ENCODE measurements at places on chromosomes 16 and 17. TPM values are rescaled to one million over a fixed set of nuclear protein-coding genes. Genes with fewer than 3 reads are reported as not detected.

GRCh38 chr16:85334718-85335583 is 222.7 kb upstream of the CIBAR2 start:
- H3K36me3 ChIP-seq, result no peaks in the 10 kb centered on the region
- H3K4me1 ChIP-seq, result no peaks in the 10 kb centered on the region
- no peak overlapping the region for H3K4me3 ChIP-seq
- H3K27me3 ChIP-seq, result peaks cover 10% of the 10 kb centered on the region
- no peak for DNase-seq

DNA sequence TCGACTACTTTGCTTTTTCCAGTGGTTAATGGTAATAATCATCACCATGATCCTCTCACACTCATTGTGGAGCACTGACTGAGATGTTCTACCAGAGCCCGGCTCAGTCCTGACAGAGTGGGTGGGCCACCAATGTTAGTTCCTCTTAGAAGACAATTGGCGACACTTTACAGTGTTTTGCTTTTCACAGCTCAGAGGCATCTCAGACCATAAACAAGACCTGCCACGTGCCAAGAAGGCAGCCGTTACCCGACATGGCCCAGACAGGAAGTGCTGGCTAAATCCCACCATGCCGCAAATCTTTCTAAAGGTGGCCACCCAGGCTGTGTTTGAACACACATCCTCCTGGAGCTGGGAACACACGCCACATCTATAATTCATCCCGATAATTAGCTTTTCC is 103.7 kb downstream of the XYLT1 start:
- no peaks in the 10 kb centered on the region for H3K27me3 ChIP-seq
- peaks cover 98% of the 10 kb centered on the region for H3K4me1 ChIP-seq
- peak overlapping the region; percentile 61 for H3K4me3 ChIP-seq

- no peak overlapping the region for H3K27ac ChIP-seq
- H3K36me3 ChIP-seq, result no peaks in the 10 kb centered on the region
- peaks cover 23% of the 10 kb centered on the region for H3K27me3 ChIP-seq
- peak overlapping the region; percentile 52 for H3K4me3 ChIP-seq
- H3K4me1 ChIP-seq, result peaks cover 31% of the 10 kb centered on the region
Measured at GRCh38 chr16:996681-997080, 15.1 kb downstream of the SOX8 start.

GRCh38 chr16:56191835-56192634 is 746 bp downstream of the GNAO1 start:
- DNase-seq, result no peak
- peaks cover 31% of the 10 kb centered on the region for H3K4me1 ChIP-seq
- H3K36me3 ChIP-seq, result peaks cover 2% of the 10 kb centered on the region
- no peak overlapping the region for H3K27ac ChIP-seq
- H3K27me3 ChIP-seq, result peaks cover 79% of the 10 kb centered on the region

DNA sequence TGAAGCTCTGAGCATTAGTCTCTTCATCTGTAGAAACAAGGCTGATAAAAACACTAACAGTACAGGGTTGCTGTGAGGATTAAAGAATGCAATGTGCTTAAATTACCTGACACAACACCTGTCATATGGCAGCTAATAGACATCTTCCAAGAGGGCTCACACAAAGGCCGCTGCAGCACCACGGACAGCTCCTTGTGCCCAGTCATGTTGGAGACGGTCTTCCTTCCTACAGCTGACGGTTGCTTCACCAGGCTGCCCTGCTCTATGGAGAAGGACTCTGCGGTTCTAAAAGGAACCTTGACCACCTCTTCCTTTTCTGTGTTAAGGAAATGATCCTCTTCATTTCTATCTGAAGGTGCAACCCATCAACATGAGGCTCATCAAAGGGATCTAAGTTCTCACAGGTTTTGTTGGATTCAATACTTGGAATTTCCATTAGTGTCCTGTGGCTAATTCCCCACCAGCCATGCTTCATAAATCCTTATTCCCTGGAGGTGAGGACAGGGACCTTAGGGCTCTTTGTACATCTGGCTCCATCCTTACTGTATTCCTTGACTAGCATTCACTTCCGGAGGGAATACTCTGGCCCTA is 138.9 kb upstream of the CES5A start:
- H3K27ac ChIP-seq, result no peak overlapping the region
- H3K36me3 ChIP-seq, result no peaks in the 10 kb centered on the region

DNA sequence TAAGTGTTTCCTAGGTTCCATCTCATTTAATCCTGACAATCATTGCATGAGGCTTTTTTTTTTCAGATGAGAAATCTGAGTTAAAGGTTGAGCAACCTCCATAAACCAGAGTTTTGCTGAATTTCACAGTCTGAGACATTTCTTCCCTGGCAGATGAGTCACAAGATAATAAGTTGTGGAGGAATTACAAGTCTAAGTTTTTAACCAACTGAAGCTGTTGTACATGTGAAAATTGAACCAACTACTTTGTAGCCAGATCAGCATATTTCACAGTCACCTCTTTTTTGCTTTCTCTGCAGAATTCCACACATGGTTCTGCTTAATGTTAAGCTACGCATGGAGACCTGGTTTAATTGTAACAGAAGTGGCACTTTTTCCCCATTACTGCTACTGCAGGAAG is 765.6 kb downstream of the CDH11 start:
- no peak overlapping the region for H3K27ac ChIP-seq
- H3K36me3 ChIP-seq, result no peaks in the 10 kb centered on the region
- DNase-seq, result no peak
- no peak overlapping the region for H3K4me3 ChIP-seq
- no peaks in the 10 kb centered on the region for H3K27me3 ChIP-seq
- H3K4me1 ChIP-seq, result no peaks in the 10 kb centered on the region

- H3K4me1 ChIP-seq, result peaks cover 26% of the 10 kb centered on the region
- peak overlapping the region; percentile 15 for H3K4me3 ChIP-seq
- DNase-seq, result no peak
- H3K27ac ChIP-seq, result no peak overlapping the region
- H3K36me3 ChIP-seq, result no peaks in the 10 kb centered on the region
- no peaks in the 10 kb centered on the region for H3K27me3 ChIP-seq
Measured at GRCh38 chr17:20074001-20074400, 64.8 kb downstream of the SPECC1 start.

PROCA1 gene
- 4.4 TPM for total RNA-seq

MSLN gene
- not detected for total RNA-seq
